GM10248 (cell line): ENCODE measurements at places on chromosomes 11 and 22.

GRCh38 chr11:86473991-86474833 is 99.5 kb downstream of the CCDC81 start:
- no peak for DNase-seq

- no peak for DNase-seq
Measured at GRCh38 chr11:110123003-110123402, 29.8 kb downstream of the ZC3H12C start.

DNA sequence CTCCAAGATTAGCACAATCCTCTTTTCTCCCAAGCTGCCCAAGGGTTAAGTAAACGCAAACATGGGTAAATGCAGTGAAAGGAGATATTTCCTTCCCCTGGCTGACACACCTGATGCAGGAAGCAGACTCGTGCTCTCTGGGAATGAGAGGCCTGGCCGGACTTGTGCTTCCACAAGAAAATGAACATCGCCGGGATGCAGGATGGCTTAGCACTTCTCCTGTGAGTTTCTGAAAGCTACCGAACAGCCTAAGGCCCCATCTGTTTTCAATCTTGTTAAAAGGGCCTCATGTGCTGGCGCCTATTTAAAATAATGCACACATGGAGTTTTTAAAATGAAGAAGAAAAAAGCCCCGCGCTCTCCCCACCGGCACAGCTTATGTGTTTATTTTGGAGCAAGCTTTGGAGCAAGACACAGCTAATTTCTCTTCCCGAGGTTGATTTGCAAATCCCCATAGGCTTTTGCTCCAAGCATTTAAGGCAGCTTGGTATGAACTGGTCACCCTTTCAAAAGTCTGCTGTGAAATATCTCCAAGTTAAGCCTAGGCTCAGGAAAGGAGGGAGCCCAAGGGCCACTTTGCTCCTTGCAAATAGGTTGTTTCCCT is 100.9 kb downstream of the SYN3 start:
- DNase-seq: no peak

GRCh38 chr11:63532799-63533475 is 3.7 kb upstream of the PLAAT4 start:
- no peak for DNase-seq

- no peak for DNase-seq
Measured at GRCh38 chr11:71443736-71444445, 4.3 kb downstream of the DHCR7 start.

DNA sequence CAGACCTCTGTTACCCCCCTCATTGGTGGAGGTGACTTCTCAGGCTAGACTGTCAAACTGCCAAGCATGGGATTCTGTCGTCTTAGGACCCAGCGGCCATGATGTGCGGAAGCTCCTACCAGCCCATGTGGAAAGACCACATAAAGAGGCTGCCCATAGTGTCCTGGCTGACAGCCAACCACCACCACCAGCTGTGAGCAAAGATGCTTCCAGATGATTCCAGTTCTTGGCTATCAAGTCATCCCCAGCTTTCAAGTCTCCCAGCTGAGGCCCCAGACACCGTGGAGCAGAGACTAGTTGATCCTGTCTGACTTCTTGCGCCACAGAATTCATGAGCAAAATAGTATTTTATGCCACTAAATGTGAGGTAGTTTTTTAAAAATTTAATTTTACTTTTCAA is 32.9 kb downstream of the SCUBE1 start:
- no peak for DNase-seq

DNA sequence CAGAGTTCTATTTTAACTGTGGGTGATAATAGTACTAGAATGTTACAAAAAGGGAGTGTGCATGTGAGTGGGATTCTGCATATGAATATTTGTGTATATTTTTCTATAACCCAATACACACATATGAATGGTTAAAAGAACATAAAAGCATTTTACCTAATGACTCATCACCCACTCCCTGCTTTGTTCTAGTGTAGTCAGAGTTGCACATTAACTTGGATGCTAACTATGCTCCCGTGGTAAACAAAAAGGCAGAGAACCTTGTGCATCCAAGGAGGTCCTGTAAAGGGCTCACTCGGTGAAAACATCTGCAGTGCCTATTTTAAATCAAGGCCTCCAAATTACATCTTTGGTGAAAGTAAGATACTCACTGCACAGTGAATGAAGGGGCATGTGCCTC is 1289.4 kb downstream of the LRRC4C start:
- DNase-seq: no peak

DNA sequence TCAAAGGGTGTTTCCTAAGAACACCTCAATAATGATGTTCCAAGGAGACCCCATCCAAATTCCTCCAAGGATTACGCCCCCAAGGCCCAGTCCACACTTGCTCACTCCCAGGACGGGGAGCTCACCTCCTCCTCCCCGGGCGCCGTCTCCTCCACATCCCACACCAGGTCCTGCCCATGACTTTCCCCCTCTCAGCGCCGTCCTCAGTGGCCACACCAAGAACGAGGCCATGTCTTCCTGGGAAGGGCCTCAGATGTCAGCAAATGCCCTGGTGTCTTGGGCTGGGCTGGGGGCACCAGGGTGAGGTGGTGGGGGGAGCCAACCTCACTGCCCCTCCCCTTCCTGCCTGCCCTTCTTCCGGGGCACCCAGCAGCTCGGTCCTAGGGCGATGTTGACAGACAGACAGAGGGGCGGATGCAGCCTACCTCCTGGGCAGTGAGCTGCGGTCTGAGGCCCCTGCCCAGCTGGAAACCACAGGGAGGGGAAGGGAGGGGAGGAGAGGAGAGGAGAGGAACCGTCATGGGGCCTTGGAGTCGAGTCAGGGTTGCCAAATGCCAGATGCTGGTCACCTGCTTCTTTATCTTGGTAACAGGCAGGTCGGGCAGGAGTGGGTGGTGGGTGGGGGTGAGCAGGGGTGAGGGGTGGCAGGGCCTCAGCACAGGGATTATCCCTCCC is at the start of the genes C11orf21 and TSPAN32:
Gene C11orf21, minus strand, starts transcription at position 288 of the 675 bp plus-strand sequence. Its CDS starts 110 bp downstream, at position 178.
Gene TSPAN32, plus strand, starts transcription at position 383 of the 675 bp plus-strand sequence. Its CDS starts 137 bp downstream, at position 520.
- DNase-seq: no peak

DNA sequence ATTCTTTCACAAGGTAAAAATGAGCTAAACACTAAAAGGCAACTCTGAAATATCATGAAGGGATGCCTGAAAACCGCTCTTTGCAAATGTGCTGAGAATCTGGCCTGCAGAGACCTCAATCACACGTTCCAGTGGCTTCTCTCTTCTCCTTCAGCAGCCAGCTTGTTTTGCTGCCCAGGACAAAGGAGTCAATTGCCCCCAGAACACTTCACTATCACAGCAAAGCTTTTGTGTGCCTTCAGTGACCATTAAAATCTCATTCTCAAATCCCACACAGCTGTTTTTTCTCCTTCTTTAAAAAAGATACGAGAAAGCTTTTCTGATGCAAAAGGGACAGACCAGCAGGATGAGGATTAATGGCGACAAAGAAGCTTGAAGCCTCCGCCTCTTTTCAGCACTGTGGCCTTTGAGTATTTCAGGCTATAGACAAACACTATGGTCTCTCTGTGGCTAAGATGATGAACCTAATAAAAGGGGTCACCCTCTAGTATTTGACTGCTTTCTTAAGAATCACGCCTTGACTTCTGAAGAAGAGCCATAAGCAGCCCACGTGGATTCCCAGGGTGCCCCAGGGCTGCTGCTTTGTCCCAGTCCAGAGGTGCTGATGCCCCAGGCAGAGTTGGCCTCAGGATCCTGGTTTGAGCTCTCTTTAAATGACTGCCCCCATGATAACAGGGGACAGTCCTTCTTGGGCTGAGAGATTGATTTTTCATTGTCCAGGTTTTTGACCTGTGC is 33.4 kb upstream of the NRIP3 start:
- no peak for DNase-seq
